Activated naive CD4-positive, alpha-beta T cell (primary cell): ENCODE measurements at places on chromosomes 12 and 14.

GRCh38 chr14:77598366-77599070 lies 17.9 kb downstream of the SPTLC2 start:
- DNase-seq, result no peak

- DNase-seq, result no peak
These were observed 55.0 kb upstream of the NELL2 start for GRCh38 chr12:44930972-44931600.

DNA sequence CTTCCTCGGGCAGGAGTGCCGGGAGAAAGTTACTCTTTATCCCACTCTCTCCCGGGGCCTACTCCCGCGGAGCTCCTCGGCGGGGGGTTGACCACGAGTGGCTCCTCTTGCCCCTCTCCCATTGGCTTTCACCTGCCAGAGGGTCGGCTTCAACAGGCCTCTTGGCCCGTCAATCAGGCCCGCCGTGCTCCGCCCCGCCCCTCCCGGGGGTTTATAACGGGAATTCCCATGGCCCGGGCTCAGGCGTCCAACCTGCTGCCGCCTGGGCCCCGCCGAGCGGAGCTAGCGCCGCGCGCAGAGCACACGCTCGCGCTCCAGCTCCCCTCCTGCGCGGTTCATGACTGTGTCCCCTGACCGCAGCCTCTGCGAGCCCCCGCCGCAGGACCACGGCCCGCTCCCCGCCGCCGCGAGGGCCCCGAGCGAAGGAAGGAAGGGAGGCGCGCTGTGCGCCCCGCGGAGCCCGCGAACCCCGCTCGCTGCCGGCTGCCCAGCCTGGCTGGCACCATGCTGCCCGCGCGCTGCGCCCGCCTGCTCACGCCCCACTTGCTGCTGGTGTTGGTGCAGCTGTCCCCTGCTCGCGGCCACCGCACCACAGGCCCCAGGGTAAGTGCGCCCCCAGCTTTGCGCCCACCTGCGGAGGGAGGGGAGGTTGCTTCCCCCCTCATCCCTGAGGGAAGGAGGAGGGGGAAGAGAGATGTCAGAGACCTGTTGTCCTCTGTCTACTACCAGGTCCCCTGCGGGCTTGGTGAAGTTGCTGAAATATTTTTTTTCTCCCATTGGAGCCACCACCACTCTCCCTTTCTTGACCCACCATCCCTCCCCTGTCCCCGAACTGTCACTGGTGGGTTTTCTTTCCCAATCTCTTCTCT lies at the start of gene SMOC1:
Gene SMOC1, plus strand, starts transcription at position 242 of the 869 bp plus-strand sequence. Its CDS starts 263 bp downstream, at position 505.
- DNase-seq, result no peak

DNA sequence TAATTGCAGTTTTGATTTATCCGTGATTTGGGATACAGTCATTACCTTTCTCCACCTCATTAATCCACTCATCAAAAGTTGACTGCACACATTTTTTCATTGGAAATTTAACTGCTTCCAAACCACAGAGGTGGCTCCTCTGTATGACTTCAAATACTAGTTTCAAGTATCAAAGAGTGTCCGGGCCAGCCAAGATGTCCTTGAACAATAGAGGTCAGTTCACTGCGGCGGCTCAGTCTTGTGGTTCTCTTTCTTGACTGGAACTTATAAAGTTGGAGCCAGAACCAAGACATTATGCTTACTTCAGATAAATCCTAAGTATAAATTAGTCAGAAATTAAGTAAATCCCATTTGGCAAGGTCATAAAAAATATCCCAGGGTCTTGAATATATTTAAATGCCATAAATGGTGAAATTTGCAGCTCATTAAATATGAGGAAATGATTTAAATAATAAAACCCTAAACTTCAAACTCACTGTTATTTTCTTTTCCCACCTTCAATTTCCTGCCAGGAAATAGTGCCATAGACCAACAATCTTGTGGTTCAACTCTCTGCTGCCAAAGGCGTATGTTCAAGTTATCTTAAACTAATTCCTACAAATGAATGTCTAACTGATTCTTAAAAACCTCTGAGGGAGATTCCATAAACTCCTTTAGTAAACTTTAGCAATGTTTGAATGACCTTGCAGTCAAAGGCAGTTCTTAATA lies 360.8 kb downstream of the AEBP2 start:
- no peak for DNase-seq

DNA sequence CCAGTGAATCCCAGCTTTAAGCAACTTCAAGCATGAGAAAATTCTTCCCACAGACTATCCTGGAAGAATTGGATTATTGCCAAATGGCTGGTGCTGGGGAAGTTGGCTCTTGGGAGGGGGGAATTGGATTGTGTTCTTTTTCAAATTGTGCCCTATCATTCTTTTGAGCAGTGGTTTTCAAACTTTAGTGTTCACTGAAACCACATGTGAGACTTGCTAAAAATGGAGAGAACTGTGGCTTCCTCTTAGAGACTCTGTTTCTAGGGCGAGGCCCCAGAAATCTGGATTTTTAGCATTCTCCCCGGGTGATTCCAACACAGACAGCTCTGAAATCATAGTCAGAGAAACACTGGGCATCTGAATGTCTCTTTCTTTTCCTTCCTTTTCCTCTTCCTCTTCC lies 14.3 kb upstream of the OTUB2 start:
- no peak for DNase-seq

- no peak for DNase-seq
These were observed 33.3 kb downstream of the PPP2R3C start for GRCh38 chr14:35088514-35088913.
